ENCODE measurements at places on chromosomes 16 and 17.
A peak's percentile ranks its signal among the peaks of the same experiment; 100 is the strongest.

- DNase-seq = no peak
These were observed 39.2 kb downstream of the MPRIP start for GRCh38 chr17:17081304-17081940.

- peak; percentile 27 for DNase-seq
These were observed 1616.4 kb downstream of the CDH8 start for GRCh38 chr16:60419859-60420258.

DNA sequence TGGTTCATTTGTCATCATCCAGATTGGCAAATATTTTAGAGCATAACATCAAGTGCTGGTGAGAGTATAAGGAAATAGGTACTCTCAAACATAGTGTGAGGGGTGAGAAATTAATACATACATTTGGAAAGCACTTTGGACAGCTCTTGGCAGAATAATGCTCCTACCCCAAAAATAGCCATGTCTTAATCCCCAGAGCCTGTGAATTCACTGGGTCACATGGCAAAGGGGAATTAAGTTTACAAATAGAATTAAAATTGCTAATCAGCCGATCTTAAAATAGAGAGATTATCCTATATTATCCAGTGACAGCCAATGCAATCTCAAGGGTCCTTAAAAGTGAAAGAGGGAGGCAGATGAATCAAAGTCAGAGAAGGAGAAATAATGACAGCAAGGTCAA lies 38.8 kb upstream of the ANKFN1 start:
- DNase-seq = no peak

DNA sequence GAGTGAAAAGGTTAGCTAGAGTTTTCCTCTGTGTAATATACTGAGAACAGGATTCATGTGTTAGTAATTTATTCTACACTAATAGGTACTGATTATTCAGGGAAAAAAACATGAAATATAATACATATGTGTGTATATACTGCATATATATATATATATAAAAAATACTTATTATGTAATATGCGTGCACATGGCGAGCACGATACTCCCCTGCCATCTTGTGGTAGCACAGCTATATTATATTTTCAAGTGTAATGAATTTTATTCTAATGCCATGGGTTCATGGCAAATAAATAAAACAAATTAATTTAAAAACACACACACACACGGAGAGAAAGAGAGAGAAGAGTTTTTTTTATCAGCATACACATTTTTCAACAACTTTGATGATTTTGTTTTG lies 460.6 kb downstream of the KCNJ2 start:
- peak; percentile 15 for DNase-seq

GRCh38 chr16:14003074-14003570 lies 68.0 kb upstream of the MRTFB start:
- peak; percentile 94 for DNase-seq

- DNase-seq = peak; percentile 25
These were observed 11.7 kb downstream of the RHBDL3 start for GRCh38 chr17:32277284-32277683.

DNA sequence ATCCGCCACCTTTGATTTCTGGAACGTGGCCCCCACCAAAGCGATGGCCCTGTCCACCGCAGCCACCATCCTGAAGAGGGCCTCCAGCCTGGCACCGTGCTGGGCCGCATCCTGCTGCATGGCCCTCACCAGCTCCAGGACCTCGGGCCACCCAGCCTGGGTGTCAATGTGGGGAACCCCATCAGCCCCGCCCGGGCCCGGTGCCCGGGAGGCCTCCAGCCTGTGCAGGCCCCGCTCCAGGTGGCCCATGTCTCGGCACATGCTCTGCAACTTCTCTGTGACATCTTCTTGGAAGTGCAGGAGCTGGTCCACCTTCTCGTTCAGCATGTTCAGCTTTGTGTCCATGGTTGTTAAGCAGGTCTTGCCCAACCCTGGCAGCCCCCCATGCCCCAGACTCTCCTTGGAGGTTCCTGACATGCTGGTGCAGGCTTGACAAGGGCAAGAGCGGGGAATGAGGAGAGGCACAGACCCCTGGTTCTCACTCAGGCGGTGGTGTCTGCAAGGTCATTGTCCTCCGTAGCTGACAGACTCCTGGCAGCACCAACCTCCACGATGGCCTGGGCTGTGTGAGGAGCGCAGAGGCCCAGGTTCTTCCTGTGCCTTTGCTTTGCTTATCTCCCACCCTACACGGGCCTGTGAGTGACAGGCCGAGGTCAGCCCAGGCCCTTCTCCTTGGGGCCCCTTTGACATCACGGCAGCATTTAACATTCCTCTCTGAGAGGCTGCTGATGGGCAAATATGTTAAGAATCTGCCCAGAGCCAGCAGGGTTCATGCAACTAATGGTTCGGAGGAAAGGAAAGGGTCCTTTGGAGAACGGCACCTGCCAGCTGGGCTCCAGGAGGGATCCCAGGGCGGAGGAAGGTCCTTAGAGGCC lies at the start of gene MYLK3:
TSS of gene MYLK3 (minus strand) at position 568 of the 875 bp plus-strand sequence. CDS start at position 417, 151 bp downstream.
- no peak for DNase-seq

Measured in epithelial cell of esophagus (primary cell).